ENCODE measurements at places on chromosomes 2 and 18.

DNA sequence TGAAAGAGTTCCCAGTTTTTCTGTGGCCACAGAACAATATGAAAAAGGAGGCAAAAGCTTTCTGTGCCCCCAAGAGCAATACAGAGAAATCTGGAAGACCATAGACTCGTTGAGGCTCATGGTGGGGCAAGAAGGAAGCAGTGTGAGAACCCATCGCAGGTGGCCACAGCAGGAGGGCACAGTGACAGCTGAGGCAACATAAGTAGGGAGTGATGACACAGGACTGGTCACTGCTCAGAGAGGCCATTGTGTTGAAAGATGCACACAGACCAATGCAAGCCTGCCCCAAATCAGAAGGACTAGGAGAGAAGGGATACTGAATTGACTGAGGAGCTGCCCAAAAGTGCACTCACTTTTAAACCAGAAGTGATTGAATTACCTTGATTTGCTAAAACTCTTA, 483.6 kb downstream of the EPHA4 start:
- no peak for DNase-seq

GRCh38 chr18:28018351-28018750, 158.6 kb downstream of the CDH2 start:
- DNase-seq: no peak

DNA sequence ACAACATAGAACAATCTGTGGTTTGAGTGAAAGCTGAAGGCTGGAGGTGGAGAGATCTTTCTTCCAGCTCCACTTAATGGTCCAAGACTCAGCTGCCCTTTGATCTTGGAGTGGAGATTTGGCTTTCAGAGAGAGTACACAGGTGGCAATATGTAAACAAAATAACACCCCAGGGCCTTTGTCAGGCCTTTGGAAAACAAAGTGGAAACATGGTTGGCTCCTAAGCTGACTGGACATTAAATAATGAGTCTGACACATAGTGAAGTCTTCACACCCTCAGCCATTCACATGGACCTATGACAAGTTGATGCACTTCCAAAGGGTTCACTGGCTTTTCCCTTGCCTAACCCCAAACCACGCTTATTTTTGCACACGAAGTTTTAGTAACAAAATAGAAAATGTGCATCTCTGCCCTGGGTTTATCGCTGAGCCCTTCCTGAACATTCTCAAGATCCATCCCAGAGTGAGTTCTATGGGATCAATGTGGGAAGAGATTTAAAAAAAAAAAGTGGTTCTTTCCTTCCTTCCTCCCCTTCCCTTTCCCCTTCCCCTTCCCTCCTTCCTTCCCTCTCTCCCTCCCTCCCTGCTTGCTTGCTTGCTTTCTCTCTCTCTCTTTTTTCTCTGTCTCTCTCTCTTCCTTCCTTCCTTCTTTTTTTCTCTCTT, 201.3 kb upstream of the NT5C1B start:
- DNase-seq: no peak

DNA sequence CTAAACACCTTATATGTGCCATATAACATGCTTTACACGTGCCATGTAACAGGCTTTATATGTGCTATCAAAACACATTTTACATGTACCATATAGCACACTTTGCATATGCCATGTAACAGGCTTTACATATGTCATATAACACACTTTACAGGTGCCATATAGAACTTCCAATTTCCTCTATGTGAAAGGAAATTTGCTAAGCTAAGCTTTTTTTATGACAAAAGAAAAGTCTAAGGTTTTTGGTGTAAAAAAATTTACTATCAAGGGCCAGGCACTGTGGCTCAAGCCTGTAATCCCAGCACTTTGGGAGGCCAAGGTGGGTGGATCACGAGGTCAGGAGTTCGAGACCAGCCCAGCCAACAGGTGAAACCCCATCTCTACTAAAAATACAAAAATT, 136.5 kb downstream of the AKAIN1 start:
- no peak for DNase-seq

GRCh38 chr2:14148216-14148615, 484.3 kb upstream of the LRATD1 start:
- no peak for DNase-seq

- DNase-seq: no peak
These were observed 50.7 kb downstream of the RNF152 start for GRCh38 chr18:61842146-61842545.

GRCh38 chr2:66982766-66983165, 414.4 kb upstream of the ETAA1 start:
- no peak for DNase-seq

DNA sequence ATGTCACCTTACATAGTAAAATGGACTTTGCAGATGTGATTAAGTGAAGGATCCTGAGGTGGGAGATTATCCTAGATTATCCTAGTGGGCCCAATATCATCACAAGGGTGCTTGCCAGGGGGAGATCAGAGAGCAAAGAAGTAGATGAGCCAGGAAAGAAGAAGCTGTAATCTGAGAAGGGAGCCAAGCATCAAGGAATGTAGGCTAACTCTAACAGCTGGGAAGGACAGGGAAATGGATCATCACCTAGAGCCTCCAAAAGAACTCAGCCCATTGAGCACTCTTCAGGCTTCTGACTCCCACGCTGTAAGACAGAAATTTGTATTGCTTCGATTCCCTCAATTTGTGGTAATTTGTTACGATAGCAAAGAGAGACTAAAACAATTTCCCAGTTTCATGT, 309.9 kb downstream of the LRP1B start:
- no peak for DNase-seq

- DNase-seq: no peak
These were observed 161.0 kb downstream of the TWIST2 start for GRCh38 chr2:239008677-239009588.

Measured in NK-92 treated with Interleukin-12 subunit alpha and Interleukin-12 subunit beta, amount 100 ng/mL, for 24 hours (cell line).